ENCODE measurements at places on chromosomes 5 and 9.

GRCh38 chr9:119544492-119544891 lies 175.3 kb upstream of the BRINP1 start:
- no peak for DNase-seq

- no peak for DNase-seq
Observed at GRCh38 chr9:34521406-34522045, 1.3 kb downstream of the ENHO start.

DNA sequence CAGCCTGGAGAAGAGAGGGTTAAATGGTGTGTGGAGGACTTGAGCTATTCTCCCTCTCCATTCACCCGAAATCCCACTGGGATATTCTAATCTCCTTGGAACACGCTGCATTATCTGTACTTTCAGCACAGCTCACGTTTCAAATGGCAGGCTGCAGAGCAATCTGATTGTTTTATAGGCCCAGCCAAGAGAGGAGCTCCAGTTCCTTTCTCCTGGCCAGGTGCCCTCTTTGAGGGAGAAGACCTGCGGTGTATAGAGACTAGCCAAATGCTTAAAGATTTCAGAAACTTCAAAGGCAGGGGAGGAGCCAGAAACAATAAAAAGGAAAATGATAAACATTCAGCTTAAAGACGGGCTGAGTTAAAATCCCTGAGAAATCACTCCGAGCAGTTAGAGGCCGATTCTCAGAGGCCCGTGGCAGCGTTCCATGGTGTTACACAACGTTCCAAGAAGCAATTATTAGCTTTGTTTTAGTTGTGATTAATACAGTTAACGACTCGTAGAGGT lies 564.0 kb upstream of the KLF4 start:
- no peak for DNase-seq

- no peak for DNase-seq
Observed at GRCh38 chr9:124087226-124087625, 75.7 kb downstream of the LHX2 start.

- no peak for DNase-seq
Observed at GRCh38 chr9:84856181-84856632, 186.7 kb downstream of the NTRK2 start.
